COR-L47 (cell line): ENCODE measurements at places on chromosomes 11 and 22.

GRCh38 chr11:74846770-74847169, 98.1 kb downstream of the RNF169 start:
- DNase-seq = no peak

DNA sequence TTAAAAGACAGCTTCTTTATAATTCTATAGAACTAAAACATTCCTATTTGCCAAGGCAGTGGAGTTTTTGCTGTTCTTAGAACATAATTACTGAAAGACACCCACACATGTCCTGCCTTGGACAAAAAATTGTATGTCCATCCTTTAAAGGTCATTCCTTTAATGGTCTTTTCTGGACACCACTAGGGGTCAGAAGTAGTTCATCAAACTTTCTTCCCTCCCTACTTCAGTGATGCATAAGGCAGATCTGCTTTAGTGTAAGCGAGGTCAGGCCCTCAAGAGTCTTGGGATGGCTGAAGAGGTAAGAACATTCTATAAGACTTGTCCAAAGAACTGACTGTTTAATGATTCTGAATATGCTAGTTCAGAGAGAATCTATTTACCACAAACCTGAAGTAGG, 4.3 kb upstream of the OR51V1 start:
- DNase-seq = peak; percentile 1

- DNase-seq = no peak
Measured at GRCh38 chr11:20160425-20161229, at the start of gene DBX1. DBX1 (minus strand) TSS chr11:20160475; CDS start chr11:20160324, 151 bp downstream.

GRCh38 chr22:37021710-37022482, 2.4 kb downstream of the MPST start:
- DNase-seq = no peak

- no peak for DNase-seq
Measured at GRCh38 chr11:3338569-3339339, 40.2 kb downstream of the ZNF195 start.

- peak; percentile 4 for DNase-seq
Measured at GRCh38 chr11:2089536-2090165, 49.5 kb downstream of the IGF2 start.

DNA sequence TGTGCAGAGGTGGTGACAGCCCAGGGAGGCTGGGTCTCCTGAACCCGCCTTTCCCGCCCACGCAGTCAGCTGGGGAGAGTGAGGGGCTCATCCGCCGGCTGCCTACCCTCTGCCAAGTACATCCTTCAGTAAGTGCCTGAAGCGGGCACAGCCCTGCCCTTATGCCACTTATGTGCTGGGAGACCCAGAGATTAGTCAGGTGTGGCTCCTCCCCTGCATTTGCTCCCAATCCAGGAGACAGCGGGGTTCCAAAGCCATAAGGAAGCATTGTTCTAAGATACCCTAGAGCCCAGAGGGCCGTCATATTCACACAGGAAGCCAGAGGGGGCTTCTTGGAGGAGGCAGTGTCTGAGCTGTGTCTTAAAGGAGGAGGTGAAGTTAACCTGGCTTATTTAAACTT, 5.8 kb upstream of the PPP6R3 start:
- DNase-seq = peak; percentile 10
